ENCODE measurements at places on chromosomes 5 and 9. TPM values are rescaled to one million over a fixed set of nuclear protein-coding genes. Genes with fewer than 3 reads are reported as not detected.

The AGTPBP1 gene
- total RNA-seq: 67.6 TPM

The HTR1A gene
- not detected for total RNA-seq

The TSLP gene
- 4.1 TPM for total RNA-seq

The CDC20B gene
- not detected for total RNA-seq

The GFPT2 gene
- total RNA-seq: 3.6 TPM

The CER1 gene
- total RNA-seq: 0.30 TPM

The DNAI1 gene
- not detected for total RNA-seq

The IQGAP2 gene
- total RNA-seq: 6.1 TPM

The CDX1 gene
- not detected for total RNA-seq

The GABBR2 gene
- 0.53 TPM for total RNA-seq

The SLC46A2 gene
- not detected for total RNA-seq

The SKIC3 gene
- total RNA-seq: 67.9 TPM

The SV2C gene
- 1.2 TPM for total RNA-seq

The SPATA31C1 gene
- not detected for total RNA-seq

The GFM2 gene
- 40.4 TPM for total RNA-seq

The FAM219A gene
- 24.3 TPM for total RNA-seq

The SLC36A2 gene
- 0.28 TPM for total RNA-seq

The TMEM174 gene
- not detected for total RNA-seq

Measured in heart right ventricle (tissue), 16 donors.